Activated T-helper 9 cell treated with anti-CD3 and anti-CD28 coated beads, Interleukin-2, amount 50 U/mL, for 16 hours (primary cell): ENCODE measurements at places on chromosomes 1 and 21.

DNA sequence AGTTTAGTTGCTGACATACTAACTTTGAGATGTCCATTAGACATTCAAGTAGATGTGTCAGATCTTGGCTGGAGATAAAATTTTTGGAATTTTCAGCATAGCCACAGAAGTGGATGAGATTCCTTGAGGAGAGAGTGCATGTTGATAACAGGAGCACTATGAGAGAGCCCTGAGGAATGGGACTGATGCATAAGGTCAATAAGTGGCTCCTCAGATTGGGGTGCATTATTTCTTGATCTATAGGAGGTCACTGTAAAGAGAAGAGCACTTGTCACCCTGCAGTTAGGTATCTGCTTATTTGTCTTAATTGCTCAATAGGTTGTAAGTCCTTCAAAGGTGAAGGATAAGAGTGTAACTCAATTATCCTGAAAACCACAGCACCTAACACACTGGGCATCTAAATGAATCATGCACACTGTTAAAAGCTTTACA, 52.0 kb upstream of the TACSTD2 start:
- no peak for DNase-seq

- no peak for DNase-seq
Observed at GRCh38 chr1:172172352-172172831, 248.1 kb upstream of the C1orf105 start.

- no peak for DNase-seq
Observed at GRCh38 chr1:42328916-42329496, 6.0 kb downstream of the FOXJ3 start.

DNA sequence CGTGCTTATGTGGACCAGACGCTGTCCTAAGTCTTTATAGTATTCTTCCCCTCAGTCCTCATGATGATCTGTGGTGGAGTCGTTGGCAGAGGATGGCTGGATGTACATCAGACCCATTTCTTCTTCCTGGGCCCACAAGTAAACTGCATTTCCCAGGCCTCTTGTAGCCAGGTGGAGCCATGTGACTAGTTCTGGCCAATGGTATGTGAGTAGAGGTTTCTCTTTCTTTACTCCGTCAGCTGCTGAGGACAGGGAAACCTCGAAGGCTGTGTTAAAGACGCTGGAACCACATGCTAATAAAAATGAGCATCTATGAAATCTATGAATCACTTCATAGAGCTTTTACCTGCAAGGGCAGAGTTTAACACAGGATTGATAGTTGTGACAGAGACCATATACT, 18.7 kb upstream of the ZNF362 start:
- no peak for DNase-seq

DNA sequence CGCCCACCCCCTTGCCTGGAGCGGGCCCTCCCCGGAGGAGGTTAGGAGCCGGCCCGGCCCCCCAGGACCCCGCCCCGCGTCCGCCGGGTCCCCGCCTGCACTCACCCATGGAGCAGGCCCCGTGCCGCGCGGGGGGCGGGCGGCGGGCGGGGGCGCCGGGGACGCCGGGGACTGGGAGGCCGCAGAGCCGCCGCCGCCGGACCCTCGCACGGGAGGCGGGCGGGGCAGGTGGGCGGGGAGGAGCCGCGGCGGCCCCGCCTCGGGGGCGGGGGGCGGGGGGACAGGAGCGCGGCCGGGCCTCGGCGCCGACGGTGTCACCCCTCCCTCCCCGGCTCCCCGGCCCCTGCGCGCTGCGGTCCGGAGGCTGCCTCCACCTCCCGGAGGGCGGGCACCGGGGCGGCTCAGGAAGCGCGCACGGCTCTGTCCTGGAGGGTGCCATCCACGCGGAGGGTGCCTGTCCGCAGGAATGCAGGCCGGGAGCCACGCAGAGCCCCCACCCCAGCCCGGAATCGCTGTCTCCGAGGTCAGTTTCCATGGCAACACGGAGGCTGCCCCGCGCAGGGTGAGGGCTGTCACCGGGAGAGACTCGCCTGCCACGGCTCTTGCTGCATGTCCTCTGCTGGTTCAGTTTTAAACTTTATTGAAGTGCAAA, 5.9 kb upstream of the PLEKHG5 start:
- DNase-seq, result peak; percentile 46

GRCh38 chr1:226158457-226158856, 28.1 kb downstream of the ACBD3 start:
- no peak for DNase-seq

DNA sequence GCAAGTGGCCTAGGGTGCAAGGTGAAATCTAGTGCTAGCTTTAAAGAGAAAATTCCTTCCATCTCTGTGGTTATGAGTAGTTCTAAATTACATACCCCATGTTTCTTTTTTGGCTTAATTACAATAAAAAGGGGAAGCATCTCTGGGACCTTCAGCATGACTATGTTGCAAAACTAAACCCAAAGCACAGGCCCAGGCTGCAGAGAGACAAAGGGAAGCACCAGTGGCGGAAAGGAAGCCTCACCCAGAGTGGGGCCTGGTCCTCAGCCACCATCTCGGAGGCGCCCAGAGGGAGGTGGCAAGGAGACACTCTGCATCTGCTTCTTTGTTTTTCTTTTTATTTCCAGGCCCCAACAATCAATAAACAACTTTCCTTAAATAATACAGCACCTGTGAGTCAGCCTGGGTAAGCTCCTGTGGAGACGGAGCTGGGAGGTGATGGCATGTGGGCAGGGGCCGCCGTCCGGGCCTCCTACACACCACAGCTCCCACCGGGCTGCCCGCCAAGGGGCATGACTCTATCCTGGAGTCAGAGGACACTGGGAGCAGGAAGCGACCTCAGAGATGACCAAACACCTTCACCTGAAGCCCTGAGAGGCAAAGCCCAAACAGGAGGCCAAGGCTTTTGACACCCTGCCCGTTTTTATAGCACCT, 21.7 kb downstream of the ITPKB start:
- DNase-seq, result no peak

DNA sequence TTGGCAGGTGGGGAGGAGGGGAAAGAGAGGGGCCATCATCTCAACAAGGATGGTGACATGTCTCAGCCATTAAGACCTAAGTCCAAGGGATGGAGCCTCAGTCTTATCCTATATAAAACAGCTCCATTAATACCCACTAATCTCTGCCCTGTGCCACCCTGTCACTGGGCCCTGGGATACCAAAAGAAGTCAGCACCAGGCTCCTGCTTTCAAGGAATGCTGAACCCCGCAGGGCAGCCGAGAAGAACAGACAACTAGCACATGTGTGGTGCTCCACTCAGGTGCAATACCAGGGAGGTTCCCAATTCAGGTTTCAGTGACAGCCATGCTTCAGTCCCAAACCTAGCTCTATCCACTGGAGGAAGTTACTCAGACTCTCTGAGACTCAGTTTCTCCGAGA, 128.4 kb downstream of the GRIK3 start:
- DNase-seq, result no peak

- DNase-seq, result no peak
Observed at GRCh38 chr1:172138634-172139033, 281.9 kb upstream of the C1orf105 start.
